ENCODE measurements at places on chromosomes 4 and X.

- H3K4me1 ChIP-seq = no peaks in the 10 kb centered on the region
- H3K27me3 ChIP-seq = no peaks in the 10 kb centered on the region
- no peak overlapping the region for H3K4me3 ChIP-seq
- no peak overlapping the region for H3K27ac ChIP-seq
These were observed 30.5 kb upstream of the NAP1L5 start for GRCh38 chr4:88728146-88728545.

- H3K36me3 ChIP-seq = no peaks in the 10 kb centered on the region
- H3K4me3 ChIP-seq = no peak overlapping the region
- H3K4me1 ChIP-seq = no peaks in the 10 kb centered on the region
- DNase-seq = no peak
These were observed 153.0 kb upstream of the PPP1R2C start for GRCh38 chrX:42930951-42931350.

DNA sequence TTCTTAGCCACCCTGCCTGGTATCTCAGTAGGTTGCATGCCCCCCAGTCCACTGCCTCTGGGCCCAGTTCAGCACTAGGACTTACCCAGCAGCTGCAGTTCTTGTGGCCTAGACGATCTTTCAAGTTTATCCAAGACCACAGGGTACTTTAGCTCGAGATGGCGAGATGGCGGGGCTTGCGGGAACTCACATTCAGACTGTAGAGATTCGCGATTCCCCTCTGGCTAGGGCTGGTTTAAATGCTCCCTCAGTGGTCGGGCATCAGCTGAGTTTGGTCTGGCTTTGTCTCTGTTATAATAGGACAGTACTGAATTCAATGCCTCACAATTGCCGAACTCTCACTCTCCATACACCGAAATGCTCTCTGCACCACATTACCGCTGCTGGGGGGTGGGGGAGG lies 18.4 kb upstream of the RFC1 start:
- no peak overlapping the region for H3K27ac ChIP-seq
- H3K27me3 ChIP-seq = no peaks in the 10 kb centered on the region
- no peak overlapping the region for H3K4me3 ChIP-seq
- no peaks in the 10 kb centered on the region for H3K4me1 ChIP-seq
- no peaks in the 10 kb centered on the region for H3K36me3 ChIP-seq

GRCh38 chrX:105820247-105820646 lies 2.1 kb upstream of the NRK start:
- H3K27ac ChIP-seq = no peak overlapping the region
- H3K4me3 ChIP-seq = no peak overlapping the region
- no peak for DNase-seq
- H3K4me1 ChIP-seq = no peaks in the 10 kb centered on the region
- H3K27me3 ChIP-seq = peaks cover 2% of the 10 kb centered on the region

DNA sequence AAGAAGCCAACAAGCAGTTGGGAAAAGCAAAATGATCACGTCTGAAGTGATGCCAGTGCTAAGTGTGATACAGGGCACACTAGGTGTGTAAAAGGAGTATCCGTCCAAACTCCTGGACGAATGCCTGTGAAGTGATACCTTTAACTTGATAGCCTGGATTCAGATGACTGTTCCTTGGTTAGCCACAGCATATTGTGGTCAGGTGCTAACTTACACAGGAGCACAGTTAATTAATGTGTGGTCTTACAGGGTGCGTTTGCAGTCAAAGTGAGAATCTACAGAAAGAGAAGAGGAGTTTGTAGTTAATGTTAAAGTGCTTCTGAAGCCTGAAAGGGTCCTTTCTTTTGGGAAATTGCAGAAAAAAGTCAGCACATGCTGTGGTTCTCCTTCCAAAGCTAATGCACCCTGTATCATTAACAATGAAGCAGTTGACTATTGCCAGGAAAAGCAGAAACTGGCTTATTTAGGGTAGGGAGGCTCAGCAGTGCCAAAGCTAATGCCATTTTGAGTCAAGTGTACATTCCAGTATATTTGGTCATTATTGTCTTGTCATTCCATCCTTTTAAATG lies 61.1 kb downstream of the DCLK2 start:
- no peak for DNase-seq
- no peaks in the 10 kb centered on the region for H3K4me1 ChIP-seq
- no peak overlapping the region for H3K4me3 ChIP-seq
- no peak overlapping the region for H3K27ac ChIP-seq
- no peaks in the 10 kb centered on the region for H3K36me3 ChIP-seq
- H3K27me3 ChIP-seq = no peaks in the 10 kb centered on the region

GRCh38 chr4:24121395-24122175 lies 231.7 kb upstream of the PPARGC1A start:
- no peaks in the 10 kb centered on the region for H3K4me1 ChIP-seq
- no peak overlapping the region for H3K27ac ChIP-seq
- H3K27me3 ChIP-seq = peaks cover 45% of the 10 kb centered on the region
- no peak for DNase-seq
- H3K4me3 ChIP-seq = no peak overlapping the region

DNA sequence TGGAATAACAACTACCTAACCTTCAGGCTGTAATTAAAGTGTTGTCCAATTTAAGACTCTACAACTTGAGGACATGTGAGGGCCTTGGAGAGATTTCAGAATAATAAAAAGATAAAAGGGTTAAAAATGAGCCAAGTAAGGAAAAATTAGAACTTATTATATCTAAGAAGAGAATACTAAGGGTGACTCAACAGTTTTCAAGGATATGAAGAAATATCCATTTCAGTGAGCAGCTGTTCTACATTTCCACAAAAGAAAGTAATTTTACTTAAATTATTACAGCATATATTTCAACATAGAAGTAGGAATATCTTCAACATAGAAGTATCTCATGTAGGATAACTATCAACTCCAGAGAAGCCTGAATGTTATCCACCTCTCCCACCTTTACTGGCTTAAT lies 11.3 kb downstream of the SNX12 start:
- H3K4me1 ChIP-seq = no peaks in the 10 kb centered on the region
- DNase-seq = no peak
- H3K27me3 ChIP-seq = no peaks in the 10 kb centered on the region
- H3K27ac ChIP-seq = no peak overlapping the region

DNA sequence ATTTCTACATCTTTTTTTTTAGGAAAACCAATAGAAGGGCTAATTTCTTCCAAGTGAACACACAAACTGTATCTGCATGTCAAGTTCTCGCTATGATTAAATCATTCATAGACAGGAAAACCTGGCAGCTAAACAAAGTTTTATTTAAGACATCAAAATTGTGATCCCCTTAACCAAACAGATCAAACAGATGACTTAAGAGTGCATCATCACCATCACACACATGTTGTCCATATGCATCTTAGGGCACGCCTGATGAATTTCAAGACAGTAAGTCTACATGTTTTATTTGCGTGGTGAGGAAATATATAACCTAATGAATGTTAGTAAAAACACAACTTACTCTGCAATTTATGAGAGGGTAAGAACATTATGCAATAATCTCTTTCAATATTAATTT lies 317.0 kb upstream of the ANXA10 start:
- no peak for DNase-seq
- no peak overlapping the region for H3K4me3 ChIP-seq

DNA sequence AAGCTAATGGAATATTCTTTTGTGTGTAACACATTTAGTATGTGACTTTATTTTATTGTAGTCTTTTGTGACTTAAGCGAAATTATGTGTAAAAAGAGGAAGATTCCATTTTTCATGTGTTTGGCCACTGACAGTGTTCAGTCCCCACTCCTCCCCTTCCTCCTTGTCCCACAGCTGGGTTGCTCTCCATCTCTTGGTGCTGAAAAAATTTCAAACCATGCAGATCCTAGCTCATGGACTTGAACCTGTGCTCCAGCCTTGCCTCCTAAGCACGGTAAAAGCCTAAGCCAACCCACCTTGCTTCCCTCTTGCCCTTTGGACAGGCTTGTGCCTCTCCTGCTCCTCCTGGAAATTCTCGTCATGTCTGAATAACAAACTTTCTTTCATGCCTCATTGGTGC lies 2008.5 kb upstream of the TENM3 start:
- H3K27ac ChIP-seq = no peak overlapping the region
- H3K4me3 ChIP-seq = no peak overlapping the region
- no peaks in the 10 kb centered on the region for H3K27me3 ChIP-seq
- DNase-seq = no peak

Measured in Calu3 (cell line).